ENCODE measurements at places on chromosomes 16 and 17.

GRCh38 chr17:80873307-80873951 is 118.2 kb upstream of the CHMP6 start:
- DNase-seq: no peak

GRCh38 chr16:23505671-23506605 is 4.4 kb downstream of the GGA2 start:
- DNase-seq: no peak

DNA sequence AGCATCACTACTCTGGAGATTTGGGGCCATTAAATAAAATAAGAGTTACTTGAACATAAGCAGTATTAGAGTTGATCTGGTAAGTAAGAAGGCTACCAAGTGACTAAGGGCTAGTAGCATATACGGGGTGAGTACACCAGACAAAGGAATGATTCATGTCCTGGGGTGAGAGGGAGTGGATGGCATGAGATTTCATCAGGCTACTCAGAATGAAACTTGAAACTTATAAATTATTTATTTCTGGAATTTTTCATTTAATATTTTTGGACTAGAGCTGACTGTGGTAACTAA is 2.3 kb downstream of the SLFN5 start:
- no peak for DNase-seq

DNA sequence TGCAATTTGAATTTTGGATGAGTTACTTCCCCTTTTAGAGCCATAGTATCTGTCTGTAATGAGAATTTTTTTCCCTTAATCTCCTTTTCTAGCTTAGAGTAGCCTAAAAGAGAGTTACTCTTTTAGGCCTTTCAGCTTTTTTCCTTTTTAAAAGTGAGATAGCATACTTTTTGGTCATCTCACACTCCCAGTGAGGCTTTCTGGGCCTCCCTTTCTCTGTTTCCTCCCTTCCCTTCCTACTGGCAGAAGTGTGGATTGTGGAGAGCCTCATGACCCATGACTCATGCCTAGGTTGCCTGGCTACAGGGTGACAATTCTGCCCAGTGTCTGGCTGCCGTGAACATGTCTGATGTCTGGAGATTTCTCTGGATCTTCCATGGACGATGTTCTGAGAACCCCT is 15.2 kb downstream of the KRT23 start:
- DNase-seq: no peak

DNA sequence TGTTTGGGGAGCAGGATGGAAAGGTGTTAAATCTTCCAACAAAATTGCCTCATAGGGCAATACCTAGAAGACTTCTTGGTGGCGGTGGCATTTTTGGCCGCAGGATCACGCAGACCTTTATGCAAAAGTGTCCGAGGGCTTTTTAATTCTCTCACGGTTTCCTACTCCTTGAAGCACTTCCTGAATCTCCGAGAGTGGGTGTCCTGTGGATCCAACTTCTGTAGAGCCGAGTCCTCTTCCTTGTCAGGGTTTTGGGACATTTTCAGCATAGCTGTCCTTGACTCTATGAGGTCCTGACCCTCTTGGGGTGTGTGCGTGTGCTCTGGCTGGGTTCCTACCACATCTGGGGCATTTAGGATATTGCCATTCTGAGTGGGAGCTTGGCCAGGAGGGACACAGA is 31.7 kb downstream of the IL21R start:
- DNase-seq: no peak

GRCh38 chr17:10116267-10116666 is 82.1 kb downstream of the GAS7 start:
- DNase-seq: no peak

GRCh38 chr17:45353043-45353442 is 36.2 kb upstream of the MAP3K14 start:
- DNase-seq: no peak

DNA sequence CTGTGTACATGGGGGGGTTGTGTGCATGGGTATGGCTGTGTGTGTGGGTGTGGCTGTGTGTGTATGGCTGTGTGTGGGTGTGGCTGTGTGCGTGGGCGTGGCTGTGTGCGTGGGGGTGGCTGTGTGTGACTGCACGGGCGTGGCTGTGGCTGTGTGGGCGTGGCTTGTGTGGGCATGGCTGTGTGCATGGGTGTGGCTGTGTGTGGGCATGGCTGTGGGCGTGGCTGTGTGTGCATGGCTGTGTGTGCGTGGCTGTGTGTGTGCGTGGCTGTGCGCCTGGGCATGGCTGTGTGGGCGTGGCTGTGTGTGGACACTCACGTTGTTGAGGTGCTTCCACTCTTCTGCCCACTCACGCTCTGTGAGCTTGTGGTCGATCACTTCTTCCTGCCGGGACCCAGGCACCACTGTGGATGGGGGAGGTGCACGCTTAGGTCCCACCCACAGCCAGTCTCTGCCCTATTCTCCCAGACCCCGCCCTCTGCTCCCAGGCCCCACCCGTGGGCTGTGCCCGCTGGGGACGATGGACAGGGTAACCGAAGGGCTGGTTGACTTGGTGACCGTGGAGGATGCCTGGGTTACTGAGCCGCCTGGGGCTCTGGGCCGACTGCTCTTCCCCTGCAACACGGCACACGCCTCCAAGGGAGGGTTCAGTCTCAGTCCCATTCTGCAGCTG is 16.0 kb upstream of the PABPN1L start:
- no peak for DNase-seq
